Activated T-cell treated with anti-CD3 and anti-CD28 coated beads, Interleukin-2, amount 50 U/mL, for 4 hours (primary cell): ENCODE measurements at places on chromosomes 1 and 21. TPM values are rescaled to one million over a fixed set of nuclear protein-coding genes. Genes with fewer than 3 reads are reported as not detected.

DNA sequence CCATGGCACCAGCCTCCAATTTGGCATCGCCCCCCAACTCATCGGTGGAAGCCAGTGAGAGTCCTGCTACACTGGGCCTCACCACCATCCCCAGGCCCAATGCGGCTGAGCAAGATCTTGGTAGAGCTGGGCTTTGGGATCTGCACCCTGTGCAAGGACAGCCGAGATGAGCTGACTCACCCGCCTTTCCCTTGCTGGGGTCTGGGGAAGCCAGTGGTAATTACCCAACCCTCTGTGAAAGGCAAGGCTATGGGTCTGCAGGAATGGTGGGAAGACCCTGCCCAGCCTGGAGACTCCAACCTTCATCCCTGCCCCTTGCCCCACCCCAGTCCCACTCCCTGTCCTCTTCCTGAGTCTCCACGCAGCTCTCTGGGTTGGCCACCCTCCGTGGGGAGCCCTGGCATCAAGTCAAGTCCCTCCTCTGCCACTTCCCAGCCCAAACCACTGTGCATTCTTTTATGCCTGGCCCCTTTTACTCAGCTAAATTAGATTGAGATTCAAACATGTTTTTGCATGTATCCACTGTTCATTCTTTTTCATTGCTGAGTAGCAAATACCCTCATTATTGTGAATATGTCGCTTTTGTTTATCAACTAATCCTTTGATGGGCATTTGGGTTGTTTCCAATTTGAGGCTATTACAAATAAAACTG lies 8.8 kb downstream of the SMCP start:
- no peak for DNase-seq

DNA sequence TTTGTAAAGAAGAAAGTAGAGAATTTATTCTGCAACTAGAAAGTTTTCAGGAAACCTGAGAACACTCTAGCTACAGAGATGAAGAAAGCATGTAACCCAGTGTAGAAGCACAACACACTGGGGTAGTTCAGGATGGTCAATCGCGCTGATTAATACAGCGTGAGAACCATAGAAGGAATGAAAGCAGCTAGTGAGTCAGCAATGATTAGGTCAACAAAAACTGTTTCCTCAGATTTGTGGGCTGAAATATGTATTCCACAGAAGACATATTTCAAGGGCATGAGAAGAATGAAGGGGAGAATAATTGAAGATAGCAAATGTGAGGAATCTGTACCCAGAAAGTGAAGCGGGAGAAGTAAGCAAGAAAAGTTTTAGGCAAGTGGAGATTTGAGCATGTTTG lies 97.8 kb upstream of the ADGRL2 start:
- DNase-seq, result no peak

- DNase-seq, result no peak
Measured at GRCh38 chr1:154745286-154745731, 124.8 kb downstream of the KCNN3 start.

GRCh38 chr1:58144698-58145270 lies 401.7 kb downstream of the OMA1 start:
- no peak for DNase-seq

Gene OR2T2
- not detected for total RNA-seq

Gene CA14
- not detected for total RNA-seq
